Omental fat pad (tissue), 4 donors: ENCODE measurements at places on chromosomes 7 and 10.

GRCh38 chr7:21617916-21618390, 75.1 kb downstream of the DNAH11 start:
- DNase-seq = no peak

- no peak for DNase-seq
Observed at GRCh38 chr7:2487586-2488271, 11.5 kb upstream of the GRIFIN start.

DNA sequence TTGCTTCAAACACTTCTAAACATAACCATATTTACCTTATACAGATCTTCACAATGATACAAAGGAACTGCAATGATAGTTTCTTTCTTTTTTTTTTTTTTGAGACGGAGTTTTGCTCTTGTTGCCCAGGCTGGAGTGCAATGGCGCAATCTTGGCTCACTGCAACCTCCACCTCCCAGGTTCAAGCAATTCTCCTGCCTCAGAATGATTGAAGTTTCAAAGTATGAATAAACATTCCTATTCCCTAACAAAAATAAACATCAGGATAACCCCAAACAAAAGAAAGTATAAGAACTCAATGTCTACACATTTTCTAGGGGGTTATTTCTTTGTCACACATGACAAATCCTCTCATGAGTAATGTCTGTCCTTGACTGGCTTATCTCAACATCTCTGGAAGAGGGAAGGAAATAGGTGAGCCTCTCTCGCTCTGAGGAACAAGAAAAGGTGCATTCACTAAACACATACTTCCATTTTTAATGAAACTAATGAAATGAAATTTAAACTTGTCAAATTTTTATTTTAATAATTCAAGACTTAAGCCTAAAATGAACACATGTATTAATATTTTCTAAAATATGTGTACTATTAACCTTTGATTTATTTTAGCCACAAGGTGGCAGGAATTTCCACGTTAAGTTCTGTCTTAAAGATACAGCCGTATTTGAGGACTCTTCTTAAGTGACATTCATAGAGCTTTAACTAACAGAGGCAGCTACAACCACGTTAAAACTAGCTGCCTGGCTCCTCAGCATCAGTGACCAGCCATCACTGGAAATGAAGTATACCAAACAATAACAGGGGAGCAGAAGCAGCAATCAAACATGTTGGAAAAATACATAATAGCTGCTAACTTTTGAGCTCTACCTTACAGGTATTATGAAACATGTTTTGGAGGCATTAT, 58.3 kb downstream of the MALSU1 start:
- DNase-seq = no peak

DNA sequence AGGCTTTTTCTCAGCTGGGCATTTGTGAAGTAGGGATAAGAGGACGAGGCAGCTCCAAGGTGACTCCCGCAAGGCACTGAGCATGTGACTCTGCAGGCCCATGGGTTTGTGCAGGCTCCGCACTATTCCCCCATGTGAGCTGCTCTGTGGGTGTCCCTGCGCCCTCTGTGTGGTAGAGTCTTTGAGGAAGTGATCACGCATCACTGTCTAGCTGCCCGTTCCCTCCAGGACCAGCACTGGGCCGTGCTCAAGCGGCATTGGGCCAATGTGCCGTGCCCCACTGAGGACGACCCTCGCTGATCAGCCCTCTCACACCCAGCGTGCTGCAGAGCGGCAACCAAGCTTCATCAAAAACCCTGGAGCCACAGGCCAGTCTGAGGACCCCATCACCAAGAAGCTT, 7.5 kb downstream of the PRKAG2 start:
- DNase-seq = no peak

- DNase-seq = no peak
Observed at GRCh38 chr10:19904202-19904661, 88.0 kb downstream of the PLXDC2 start.

GRCh38 chr10:114265392-114266053, 26.5 kb downstream of the VWA2 start:
- no peak for DNase-seq

- DNase-seq = no peak
Observed at GRCh38 chr10:11175823-11176243, 158.2 kb downstream of the CELF2 start.

DNA sequence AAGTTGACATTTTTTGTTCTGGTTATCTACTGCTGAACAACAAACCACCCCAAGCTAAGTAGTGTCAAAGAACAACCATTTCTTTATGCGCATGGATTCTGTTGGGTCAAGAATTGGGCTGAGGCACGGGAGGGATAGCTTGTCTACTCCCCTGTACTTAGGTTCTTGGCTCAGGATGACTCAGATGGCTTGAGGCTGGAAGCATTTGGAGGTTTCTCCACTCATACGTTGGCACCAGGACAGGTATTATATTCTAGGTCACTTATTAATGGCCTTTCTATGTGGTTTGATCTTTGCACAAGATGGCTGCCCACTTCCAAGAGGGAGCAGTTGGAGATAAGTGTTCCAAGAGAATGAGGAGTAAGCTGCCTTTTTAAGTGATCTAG, 11.8 kb upstream of the TFAM start:
- DNase-seq = no peak

DNA sequence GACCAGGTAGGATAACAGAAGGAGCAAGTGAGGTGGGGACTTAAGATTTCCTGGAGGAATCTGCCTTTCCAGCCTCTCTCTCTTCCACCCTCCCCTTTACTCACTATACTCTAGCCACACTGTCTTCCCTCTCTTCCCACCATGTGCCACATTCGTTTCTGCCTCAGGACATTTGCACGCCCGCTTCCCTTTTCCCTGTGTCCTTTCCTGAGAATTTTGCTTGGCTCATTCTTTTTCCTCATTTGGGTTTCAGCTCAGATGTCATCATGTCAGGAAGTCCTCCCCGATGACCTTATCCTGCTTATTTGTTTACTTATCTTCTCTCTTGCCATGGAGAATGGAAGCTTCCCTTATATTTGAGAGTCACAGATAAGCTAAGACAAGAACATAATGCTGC, 363.8 kb downstream of the PRPF18 start:
- no peak for DNase-seq

DNA sequence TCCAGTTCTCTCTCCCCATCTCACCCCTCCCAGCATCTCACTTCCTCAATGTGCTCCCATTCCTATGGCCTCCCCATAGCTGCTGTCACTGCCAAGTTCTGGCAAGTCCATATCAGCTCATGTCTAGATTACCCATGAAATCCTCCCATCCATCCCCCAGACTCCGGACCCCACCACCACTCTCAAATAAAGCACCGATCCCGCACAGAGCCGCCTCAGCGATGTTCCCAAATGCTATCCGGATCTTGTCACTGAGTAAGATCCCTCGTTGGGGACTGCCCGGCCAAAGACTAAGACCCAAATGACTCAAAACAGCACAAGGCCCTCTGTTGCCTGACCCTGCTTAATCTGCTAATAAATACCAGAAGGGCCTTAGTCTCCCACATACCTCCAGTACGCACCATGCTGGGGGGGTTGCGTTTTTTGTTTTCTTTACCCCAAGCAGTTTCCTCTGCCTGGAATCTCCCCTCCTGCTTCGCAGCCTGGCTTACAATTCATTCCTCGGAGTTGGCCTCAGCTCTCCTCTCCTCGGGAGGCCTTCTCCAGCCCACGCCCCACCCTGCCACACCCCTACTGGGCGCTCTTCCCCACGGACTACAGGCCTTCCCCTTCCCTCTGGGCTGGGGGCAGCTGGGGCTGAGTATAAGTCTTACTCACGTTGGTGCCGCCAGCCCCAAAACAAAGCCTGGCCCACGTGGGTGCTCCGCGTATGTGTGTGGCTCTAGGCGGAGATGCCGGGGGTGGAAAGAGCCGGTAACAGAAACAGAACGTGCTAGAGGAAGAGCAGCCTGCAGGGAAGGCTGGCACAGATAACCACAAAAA, 1.8 kb upstream of the DUSP5 start:
- DNase-seq = peak; percentile 62

DNA sequence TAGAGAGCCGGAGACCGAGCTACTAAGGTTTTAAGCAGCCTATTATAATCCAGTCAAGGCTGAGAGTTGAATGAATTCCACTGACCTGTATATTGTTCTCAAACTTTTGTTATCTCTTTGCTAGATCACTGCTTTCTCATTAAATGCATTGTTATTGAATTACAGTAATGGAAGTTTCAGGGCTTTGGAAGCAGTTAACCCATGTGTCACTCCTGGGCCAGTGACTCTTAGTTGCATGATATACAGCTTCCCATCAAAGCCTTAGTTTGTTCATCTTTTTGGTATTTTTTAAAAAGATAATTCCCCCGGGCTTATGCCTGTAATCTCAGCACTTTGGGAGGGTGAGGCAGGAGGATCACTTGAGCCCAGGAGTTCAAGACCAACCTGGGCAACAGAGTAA, 55.4 kb upstream of the KIAA1217 start:
- DNase-seq = no peak

DNA sequence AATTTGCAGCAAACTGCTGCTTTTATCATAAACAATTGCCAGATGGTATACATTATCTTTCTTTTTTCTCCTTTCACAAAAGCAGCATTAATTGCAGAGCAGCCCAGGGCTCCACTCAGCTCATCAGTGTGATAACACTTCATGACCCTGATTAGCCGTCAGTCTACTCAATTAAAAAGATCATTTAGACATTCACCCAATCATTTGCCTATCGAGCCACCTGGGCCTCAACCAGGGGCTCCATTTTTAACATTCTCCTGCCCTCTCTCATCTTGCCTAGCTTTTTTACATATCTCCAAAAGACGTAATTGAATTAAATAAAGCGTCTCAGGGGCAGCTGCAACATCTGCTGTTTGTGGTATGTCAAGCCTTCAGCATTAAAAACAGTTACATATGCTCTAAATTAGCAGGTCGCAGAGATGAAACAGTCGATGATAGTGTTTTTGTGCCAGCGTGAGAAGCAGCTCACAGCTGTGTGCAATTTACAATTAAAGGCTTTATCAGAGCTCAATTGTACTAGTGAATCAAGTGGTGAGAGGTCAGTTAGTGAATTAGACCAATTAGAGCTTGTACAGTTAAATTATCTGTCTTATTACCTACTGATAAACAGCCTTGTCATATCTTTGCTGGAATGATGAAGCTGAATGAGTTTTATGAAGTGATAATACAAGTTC, 522.5 kb downstream of the ETV1 start:
- DNase-seq = no peak

- no peak for DNase-seq
Observed at GRCh38 chr10:77586719-77587415, 50.7 kb downstream of the KCNMA1 start.

GRCh38 chr7:87934699-87935383, 790 bp downstream of the ADAM22 start:
- no peak for DNase-seq

- no peak for DNase-seq
Observed at GRCh38 chr10:76631884-76632766, 1005.5 kb downstream of the KCNMA1 start.

DNA sequence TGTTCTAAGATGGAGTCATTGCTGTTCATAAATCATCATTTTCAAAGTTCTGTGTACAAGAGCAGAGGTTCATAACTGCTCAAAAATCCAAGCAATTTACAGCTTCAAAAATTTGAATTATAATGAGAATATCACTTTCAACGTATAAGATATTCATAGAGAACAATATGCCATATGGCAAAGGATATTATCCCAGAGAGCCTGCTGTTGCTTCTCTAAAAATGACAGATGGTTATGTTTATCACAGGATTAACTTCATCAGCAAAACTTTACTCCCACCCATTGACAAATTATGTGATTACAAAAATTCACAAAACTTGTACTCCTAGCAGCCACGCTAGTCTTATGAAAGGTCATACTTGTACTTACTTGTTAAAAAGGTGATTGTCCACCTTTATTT, 105.1 kb downstream of the PIP4K2A start:
- no peak for DNase-seq

DNA sequence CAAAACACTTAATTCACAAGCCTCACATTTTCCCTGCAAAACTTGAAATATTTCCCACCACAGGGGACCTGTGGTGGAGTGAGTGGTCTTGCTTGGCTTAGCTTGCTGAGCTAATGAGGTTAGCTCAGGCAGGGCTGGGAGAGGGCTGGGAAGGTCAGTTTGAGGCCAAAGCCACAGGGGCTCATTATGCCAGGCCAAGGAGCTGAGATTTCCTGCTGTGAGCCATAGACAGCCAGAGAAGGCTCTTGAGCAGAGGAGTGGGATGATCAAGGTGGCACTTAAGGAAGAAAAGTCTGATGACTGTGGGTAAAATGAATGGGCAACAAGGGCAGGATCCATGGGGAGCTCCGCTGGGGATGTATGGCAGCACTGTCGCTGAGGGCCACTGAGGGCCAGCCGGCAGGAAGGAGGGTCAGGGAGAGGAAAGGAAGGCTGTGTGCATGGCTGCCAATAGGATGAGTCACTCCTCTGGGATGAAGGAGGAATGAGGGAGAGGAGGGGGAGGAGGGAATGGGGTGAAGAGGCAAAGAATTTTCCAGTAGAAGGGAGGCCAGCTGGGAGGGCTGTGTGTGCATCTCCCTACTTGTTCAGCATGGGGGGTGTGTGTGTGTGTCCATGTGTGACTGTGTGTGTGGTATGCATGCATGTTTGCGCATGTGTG, 18.7 kb upstream of the ZNF488 start:
- DNase-seq = no peak

- no peak for DNase-seq
Observed at GRCh38 chr7:20560325-20561180, 54.9 kb upstream of the ABCB5 start.

- no peak for DNase-seq
Observed at GRCh38 chr7:83738291-83738835, 89.4 kb upstream of the SEMA3E start.

- DNase-seq = no peak
Observed at GRCh38 chr10:53697038-53697437, 924.5 kb upstream of the MBL2 start.

DNA sequence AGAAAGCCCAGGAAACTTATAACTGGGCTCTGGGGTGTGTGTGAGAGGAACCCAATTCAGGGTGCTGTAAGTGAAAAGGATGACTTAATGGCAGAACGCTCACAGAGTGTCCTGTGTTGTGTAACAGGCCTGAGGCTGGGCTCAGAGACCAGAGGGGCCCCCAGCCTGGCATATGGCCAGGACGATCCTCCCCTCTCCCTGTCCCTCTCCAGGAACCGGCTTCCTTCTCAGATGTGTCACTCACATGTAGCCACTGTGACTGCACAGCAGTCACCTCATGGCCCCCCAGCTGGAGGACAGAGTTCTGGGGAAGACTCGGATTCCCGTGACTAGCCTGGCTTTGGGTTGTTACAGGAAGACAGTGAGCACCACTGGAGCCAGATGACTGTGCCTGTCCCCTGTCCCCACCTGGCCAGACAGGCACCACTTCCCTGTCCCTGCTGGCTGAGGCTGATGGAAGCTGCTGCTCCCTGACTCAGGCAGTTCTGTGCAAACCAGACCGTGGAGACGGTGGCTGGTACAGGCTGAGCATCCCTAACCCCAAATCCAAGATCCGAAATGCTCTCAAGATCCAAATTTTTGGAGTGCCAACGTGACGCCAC, 220.5 kb downstream of the MLLT10 start:
- no peak for DNase-seq

DNA sequence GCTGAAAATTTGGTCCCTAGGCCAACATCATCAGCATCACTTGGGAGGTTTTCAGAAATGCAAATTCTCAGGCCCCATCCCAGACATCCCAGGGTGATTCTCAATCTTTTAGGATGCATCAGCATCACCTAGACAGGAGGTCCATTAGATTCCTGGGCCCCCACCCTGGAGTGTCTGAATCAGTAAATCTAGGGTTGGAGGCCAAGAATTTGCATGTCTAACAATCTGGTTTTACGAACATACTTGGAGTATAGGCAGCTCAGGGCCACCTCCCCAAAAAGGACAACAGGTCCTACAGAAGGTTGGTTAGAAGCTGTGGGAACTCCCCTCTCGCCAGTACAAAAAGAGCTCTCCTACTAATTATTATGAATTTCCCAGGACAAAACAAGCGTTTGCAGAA, 15.5 kb downstream of the ZC3HAV1 start:
- DNase-seq = no peak
